Stimulated activated CD4-positive, alpha-beta T cell treated with anti-CD3 and anti-CD28 coated beads, TNF-alpha, amount 100 ng/mL, for 1 hour (primary cell): ENCODE measurements at places on chromosomes 5 and 9.

- DNase-seq, result no peak
Measured at GRCh38 chr9:114096041-114096511, 3.0 kb downstream of the KIF12 start.

GRCh38 chr9:68851657-68852056, 146.6 kb downstream of the PIP5K1B start:
- no peak for DNase-seq

DNA sequence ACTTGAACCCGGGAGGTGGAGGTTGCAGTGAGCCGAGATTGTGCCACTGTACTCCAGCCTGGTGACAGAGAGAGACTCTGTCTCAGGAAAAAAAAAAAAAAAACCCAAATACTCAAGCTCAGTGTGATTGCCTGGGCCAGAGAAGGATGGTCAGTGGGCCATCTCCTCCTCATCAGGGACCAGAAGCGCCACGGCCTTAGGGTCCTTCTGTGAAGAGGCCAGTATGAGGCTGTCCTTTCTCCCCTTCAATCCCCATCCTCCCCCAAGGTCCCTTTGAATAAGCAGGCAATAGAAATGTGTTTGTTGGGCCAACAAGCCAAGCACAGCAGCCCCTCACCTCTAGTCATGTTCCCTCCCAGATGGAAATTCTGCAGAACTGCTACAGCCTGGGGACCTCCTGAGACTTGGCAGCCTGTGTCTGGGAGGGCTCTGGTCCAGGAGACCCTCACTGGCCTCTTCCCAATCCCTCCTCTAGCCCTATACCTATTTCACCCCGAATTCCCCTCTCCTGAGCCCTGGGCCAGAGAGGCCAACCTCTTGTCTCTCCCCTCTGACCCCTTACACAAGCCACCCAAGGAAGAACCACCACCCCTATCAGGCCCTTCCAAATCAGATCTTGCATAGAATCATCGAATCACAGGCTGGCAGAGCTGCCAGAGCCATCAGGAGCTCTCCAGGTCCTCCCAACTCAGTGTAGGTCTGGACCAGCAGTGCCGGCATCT, 1.0 kb downstream of the CSF1R start:
- no peak for DNase-seq

DNA sequence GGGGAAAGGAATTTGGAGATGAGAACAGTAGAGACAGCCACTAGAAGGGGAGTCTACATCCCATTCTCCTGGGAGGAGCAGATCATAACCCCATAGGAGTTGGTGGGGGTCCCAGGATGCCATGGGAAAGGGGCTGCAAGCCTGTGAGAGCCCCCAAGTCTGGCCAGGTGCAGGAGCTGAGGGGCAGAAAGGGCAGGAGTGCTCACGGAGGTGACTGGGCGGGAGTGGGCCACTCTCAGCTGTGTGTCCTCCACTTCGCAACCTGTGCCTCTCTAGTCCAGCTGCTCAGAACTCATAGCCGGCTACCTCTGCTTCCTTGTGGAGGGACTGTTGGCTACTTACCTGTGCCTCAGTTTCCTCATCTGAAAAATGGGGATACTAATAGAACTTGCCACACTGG, 263.9 kb downstream of the FSTL4 start:
- no peak for DNase-seq

DNA sequence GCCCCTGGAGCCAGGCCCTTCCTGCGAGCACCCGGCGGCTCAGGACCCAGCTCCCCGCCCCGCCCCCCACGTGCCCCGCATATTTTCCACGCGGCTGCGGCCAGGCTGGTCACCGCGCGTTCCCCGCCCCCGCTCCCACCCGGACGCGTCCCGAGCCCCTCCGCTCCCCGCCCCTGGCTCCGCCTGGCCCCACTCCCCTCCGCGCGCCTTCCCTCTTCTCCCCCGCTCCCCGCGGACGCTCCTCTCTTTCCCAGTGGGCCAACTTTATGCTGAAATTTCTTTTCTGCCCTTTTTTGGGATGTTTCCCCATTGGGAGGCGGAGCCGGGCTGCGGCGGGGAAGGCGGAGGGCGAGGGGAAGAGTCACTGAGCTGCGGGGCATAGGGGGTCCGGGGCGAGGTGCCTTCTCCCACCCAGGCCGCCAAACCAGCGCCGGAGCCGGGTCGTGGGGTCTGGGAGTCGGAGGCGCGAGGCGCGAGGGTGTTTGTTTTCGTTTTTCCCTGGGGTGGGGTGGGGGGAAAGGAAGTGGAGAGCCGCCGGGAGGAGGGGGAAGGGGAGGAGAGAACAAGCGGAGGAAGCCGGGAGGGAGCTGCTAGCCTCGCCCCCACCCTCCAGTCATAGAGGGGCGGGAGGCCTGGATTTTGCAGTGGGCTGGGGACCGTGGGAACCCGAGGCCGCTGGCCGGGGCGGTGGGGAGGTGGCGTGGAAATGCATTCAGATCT, 1.0 kb upstream of the TPM2 start:
- no peak for DNase-seq

DNA sequence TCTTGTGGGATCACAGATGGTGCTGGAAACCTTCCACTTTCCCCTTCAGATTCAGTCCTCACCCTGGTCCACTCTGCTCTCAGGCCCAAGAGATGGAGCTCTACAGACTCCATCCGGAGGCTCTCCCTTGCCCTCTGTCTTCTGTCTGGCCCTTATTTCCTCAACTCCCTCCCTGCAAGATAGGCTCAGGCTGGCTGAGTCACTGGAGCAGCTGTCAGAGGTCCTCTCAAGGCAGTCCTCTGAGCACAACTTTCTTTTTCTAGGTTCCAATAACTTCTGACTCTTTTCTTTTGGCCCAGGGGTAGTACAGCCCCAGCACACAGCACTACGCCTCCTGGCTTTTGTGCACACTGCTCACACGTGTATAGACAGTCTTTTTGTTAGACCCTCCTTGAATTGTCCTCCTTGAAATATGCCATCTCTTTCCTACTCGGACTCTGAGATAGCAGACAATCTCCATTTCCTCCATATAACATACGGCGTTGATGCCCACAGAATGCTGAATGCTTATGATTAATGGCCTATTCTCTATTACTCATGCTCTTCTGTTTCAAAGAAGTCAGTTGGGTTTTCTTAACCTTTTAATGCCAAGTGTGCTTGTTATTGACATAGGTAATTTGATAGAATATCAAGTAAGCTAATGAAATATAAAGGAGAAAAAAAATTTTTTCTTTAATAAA, 193.1 kb downstream of the SLC12A2 start:
- no peak for DNase-seq

- DNase-seq, result no peak
Measured at GRCh38 chr9:132543960-132544359, 38.4 kb upstream of the BARHL1 start.

DNA sequence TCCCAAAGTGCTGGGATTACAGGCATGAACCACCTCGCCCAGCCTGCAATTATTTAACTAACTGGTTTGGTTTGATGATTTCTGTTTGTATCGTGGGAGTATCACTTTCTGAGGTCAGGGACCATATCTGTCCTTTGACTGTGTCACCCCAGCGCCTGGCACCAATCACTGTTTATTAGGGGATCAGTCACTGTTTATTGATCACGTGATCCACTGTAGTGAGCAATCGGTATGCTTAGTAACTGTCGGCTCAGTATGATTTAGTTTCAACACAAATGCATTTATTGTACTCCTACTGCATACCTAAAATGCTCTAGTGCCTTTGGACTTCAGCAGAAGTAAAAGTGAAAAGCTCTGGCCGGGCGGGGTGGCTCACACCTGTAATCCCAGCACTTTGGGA, 54.8 kb downstream of the COL5A1 start:
- no peak for DNase-seq

GRCh38 chr9:95092262-95093072, 225.0 kb downstream of the FANCC start:
- no peak for DNase-seq

DNA sequence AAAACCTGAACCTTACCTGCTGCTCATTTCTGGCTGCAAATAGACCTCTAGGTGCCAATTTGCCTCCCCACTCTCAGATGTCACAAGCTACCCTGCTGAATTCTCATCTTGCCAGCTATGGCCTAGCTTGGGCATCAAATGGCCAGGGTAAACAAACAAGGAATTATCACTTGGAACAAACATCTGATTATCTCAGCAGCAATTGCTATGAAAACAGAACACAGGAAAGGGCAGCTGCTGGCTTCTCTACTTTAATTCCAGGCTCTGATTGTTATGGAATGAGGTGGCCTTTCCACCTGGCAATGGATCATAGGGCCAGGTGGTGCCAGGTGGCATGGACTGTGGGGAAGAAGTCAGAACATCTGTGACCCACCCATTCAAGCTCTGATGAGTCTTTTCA, 505.1 kb downstream of the TLR4 start:
- DNase-seq, result no peak

DNA sequence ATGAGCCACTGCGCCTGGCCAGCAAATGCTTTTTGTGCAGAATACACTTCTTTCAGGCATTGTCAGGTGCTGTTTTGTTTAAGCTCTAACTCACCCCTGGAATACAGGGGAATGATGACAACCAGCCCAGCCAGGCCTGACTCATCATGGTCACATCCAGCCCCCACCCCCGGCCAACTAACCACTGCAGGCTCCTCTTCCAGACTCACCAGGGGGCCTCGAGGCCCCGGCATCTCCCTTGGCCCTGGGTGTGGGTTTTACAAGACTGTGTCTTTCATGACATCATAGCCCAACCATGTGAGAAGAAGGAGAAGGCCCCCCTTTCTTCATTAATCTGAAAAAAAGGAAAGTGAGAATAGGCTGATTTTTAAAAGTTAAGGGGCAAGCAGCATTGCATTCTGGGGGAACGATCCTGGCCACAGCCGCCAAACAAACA, 35.5 kb downstream of the OLFML2A start:
- no peak for DNase-seq

- DNase-seq, result no peak
Measured at GRCh38 chr9:131018621-131019020, 9.6 kb downstream of the LAMC3 start.

- DNase-seq, result no peak
Measured at GRCh38 chr9:104256031-104256695, 162.1 kb downstream of the SMC2 start.

DNA sequence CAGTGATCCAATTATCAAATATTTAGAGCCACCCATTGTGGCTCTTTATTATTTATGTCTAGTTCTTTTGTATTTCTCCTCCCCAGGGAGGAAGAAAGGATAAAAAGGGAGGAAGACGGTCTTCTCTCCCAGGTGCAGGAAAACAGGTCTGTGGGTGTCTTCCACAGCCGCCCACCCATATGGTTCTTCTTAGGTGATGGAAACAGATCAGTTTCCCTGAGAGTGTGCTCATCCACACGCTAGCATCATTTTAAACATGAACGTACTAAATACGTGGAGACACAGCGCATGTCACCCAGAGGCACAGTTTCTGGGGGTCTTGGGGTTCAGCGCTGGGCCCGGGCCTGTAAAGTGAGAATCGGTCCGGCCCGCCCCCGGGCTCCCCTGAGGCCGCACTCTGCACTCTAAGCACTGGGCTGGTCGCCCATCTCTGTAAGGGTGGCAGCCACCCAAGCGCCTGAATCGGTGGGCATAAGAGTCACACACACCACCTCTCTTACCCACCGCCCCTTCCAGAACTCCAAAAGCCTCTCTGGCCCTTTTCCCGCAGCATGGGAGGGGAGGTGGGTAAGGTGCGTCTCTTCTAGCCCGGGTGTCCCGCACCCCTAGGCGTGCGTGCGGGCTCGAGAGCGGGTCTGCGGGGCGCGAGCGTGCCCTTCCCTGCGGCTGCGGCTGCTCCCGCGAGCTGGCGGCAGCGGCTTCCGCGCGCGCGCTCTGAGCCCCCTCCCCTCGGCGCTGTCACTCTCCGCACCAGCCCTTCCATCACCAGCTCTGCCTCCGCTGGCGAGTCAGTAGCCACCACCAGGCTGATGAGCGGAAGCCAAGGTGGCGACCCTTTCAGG, 1.3 kb downstream of the PTCH1 start:
- DNase-seq, result no peak

GRCh38 chr9:124197177-124198095, 60.3 kb upstream of the NEK6 start:
- no peak for DNase-seq

GRCh38 chr5:98110791-98111190, 662.7 kb upstream of the RGMB start:
- DNase-seq, result no peak

GRCh38 chr5:150247726-150248125, 41.8 kb downstream of the CAMK2A start:
- DNase-seq, result no peak

- DNase-seq, result no peak
Measured at GRCh38 chr5:94693845-94694370, 75.4 kb downstream of the SLF1 start.

DNA sequence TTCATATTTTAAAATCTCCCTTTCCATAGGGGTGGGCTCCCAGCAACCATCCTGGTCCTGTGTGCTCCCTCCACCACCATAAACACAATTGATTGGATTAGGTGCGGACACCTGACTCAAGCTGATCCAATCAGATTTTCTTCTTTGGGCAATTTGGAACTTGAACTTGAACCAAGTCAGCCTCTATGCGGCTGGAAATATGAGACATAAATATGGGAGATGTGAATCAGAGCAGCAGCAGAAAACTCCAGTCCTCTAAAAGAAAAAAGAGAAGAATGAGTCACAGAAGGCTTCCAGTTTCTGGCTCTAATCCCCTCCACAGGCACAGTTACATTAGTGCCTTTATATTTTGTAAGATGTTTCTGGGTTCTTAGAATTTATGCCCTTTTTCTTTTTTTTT, 306.6 kb downstream of the MLLT3 start:
- no peak for DNase-seq

DNA sequence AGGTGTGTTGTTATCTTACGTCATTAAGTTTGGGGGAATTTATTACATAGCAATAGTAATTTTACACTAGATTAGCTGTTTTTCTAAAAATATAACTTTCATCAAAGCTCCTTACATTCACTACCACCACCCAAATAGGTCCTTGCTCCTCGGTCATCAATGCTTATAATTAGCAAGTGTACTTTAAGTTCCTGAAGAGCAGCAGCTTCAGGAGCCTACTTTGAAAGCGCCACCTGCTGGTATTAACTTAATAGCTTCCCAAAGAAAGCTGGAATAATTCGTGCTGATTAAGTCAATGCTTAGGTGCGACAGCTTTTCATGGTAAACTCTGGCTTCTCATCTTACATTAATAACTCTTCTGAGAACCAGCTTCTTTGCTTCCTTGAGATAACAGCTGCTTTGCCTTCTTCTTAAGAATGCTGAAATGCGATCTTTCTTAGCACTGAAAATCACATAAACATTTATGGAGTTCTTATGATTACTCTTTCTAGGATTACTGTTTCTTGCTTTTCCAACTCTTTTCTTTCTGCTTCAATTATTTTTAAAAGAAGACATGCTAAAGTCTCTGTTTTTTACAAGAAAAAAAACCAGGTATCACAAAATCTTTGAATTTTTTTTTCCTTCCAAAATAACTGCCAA, 10.0 kb upstream of the C5 start:
- DNase-seq, result no peak
